HCT116 (cell line): ENCODE measurements at places on chromosomes 5 and 9. TPM values are rescaled to one million over a fixed set of nuclear protein-coding genes. Genes with fewer than 3 reads are reported as not detected.

Gene AMACR
- 4.3 TPM for total RNA-seq

Gene SAXO1
- not detected for total RNA-seq

Gene ISOC1
- total RNA-seq, result 42.9 TPM

Gene NCS1
- 68.7 TPM for total RNA-seq

Gene CYLC2
- total RNA-seq, result not detected

Gene FOXD4
- 2.8 TPM for total RNA-seq

Gene CDKN2B
- total RNA-seq, result 9.8 TPM
